Activated CD4-positive, alpha-beta T cell treated with anti-CD3 and anti-CD28 coated beads, Interleukin-2, amount 10 ng/mL, durations not matched to agents 7 days and 5 days (primary cell): ENCODE measurements at places on chromosomes 7 and 10.

DNA sequence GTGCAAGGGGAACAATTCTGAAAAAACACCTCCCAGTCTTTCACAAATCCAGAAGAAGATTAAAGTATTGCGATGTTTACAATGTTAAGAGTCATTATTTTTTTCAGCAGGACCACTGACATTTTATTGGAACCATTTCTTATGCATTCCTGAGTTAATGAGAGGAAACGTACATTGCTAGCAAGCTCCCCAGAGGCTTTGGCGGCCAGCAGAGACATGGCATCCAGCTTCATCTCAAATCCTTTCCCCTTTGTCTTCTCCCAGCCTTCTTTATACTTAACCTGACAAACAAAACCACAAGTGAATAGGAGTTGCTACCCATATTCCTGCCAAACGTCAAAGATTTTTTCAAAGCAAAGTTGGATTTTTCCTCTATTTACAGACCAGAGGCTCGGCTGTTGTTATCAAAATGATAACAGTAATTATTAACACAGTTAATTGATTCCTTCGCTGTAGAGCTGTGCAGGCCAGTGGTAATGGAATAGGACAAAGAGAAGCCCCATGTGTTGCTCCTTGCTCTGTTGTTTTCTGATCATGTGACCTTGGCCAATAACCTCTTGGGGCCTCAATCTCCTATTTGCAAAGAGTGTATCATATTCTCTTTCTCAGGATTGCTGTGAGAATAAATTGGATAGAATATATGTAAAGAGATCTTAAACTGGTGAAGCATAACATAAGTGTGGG lies 32.0 kb downstream of the NRAP start:
- no peak for DNase-seq

GRCh38 chr10:55740110-55740509 lies 620.9 kb downstream of the ZWINT start:
- DNase-seq, result no peak

DNA sequence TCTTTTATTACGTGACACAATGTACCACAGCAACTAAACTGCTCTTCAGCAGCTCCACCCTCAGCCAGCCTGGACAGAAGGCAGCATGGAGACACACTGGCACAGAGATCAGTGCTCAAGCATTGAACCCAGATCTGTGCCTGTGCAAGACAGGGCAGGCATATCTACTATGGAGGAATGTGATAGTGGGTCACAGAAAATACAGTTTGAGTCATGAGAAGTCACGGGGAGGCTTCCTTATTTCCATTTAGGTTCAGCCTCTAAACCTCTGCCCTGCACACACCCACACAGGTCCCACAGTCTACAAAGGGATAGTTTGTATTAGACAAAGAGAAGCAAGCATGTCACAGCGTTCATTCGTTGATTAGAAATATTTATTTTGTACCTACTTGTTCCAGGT lies 187.4 kb upstream of the AGR3 start:
- no peak for DNase-seq

DNA sequence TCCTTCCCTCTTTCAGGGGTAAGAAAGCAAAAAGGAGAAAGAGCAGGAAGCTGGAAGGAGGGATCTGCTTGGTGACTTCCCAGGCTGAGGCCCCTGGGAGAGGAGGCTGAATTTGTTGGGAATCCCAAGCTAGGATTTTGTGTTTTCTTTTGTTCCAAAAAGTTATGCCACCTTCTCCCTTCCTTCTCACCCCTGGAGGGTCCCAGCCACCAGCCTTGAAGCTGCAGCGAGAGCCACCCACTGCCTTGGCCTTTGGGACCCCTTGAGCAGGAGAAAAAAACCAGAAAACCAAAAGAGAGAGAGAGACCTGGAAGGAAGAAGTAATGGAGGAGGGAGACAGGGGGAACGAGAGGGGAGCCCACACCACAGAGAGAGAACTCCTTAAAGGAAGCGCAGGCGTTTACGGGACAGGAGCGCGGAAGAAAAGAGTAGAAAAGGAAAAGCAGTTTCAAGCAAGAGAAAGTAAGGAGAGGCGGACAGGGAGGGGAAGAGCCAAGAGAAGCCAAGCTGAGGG lies 7.2 kb downstream of the VAX1 start:
- no peak for DNase-seq

GRCh38 chr10:44056206-44056605 lies 328.7 kb downstream of the CXCL12 start:
- DNase-seq, result no peak

GRCh38 chr10:88193018-88193417 lies 329.6 kb downstream of the PTEN start:
- DNase-seq, result no peak

- no peak for DNase-seq
Observed at GRCh38 chr10:88800152-88801125, 2.1 kb upstream of the LIPM start.

DNA sequence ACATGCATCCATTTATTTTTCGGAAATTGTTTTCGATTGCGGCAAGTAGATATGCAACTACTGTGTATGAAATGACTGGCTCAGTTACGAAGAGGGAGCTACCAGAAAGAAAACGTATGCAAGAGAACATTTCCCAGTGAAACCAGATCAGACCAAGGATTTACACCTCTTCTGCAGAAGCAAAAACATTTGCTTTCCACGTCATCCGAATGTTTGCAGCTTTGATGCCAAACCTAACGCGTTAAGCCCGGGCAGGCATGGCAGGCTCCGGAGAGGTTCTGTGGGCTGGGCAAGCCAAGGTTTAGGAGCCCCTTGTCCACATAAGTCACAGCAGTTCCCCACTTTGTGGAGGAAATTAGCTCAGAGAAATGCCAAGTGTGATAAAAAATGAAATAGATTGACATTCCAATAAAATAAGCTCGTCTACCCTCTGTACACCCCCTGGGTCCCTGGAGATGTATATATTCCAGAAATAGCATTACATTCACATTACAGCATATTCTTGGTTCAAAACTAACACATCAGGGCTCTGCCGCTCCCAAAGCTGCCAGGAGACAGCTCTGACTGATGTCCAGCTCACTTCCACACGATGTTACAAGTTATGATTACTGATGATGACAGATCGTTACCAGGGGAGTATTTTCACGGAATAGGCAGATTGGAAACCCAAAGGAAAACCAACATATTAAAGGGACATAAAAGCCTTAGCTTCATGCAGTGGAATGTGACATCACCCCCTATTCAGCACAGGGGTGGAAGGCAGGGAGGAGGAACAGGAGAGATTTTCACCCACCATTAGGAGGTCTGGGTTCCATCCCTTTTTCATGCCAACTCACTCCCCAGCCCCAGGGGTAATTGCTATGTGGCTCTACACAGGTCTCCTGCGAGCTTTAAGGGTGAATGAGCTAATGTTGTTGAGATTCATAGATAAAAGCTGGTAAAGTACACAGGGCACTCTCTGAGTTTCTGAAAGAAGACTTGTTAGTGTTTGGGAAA lies 81.5 kb downstream of the LYZL1 start:
- no peak for DNase-seq

- DNase-seq, result no peak
Observed at GRCh38 chr7:46554688-46555422, 633.8 kb upstream of the IGFBP3 start.

- no peak for DNase-seq
Observed at GRCh38 chr7:27586825-27587224, 75.9 kb downstream of the HIBADH start.

DNA sequence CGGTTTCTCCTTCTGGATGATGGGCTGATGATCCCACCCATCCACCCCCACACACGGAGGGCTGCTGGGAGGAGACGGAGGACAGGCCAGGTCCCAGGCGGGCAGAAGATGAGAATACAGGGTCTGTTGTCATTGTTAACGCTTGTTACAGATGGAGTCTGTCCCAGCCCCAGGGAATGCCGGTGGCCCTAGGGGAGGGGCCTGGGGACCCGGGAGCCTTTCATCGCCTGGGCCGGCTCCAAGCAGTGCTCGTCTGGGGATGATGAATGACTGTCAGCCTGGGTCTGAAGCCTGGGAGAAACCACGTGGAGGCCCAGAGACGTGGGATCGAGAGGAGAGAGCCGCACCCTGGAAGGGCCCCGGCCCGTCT lies 69.2 kb downstream of the UNCX start:
- DNase-seq, result no peak

- DNase-seq, result no peak
Observed at GRCh38 chr10:48234787-48235186, 39.7 kb downstream of the FRMPD2 start.

DNA sequence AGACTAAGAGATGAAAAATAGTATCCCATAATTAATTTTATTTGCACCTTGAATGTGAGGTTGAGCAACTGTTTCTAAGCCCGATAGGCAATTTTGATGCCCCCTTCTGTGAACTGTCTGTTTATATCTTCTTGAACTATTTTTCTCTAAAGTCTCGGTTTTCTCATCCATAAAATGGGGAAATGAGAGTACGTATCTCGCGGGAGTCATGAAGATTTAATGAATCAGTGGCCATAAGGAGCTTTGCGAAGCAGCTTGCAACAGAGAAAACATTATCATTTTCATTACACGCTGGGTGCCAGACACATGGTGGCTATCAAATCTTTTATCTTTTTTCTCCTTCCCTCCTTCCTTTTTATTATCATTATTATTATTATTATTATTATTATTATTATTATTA lies 108.1 kb upstream of the CARD11 start:
- no peak for DNase-seq

GRCh38 chr7:18419456-18419855 lies 76.1 kb upstream of the HDAC9 start:
- no peak for DNase-seq

DNA sequence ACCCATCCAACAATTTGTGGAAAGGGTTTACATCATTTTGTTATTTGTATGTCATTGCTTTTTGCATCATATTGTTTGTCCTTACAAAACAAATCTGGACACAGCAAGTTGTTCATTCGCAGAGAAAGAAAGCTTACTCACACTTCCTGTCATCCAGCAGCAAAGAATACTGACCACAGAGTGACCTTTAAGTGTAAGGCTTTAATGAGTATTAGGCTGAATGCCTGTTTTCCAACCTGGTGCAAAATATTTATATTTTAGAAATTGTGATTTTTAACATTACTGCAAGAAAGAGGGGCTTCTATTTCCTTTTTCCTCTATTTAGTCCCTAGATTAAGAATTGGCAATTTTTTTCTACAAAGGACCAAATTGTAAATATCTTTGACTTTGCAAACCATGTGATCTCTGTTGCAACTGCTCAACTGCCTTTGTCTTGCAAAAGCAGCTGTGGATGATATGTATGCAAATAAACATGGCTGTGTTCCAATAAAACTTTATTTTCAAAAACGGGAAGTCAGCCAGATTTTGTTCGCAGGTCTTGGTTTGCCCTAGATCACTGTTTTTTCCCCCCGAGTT lies 27.8 kb upstream of the ITGB1 start:
- no peak for DNase-seq

GRCh38 chr10:46306516-46307184 lies 19.9 kb downstream of the ANTXRL start:
- DNase-seq, result no peak

GRCh38 chr10:12490963-12491362 lies 141.6 kb downstream of the CAMK1D start:
- no peak for DNase-seq

- no peak for DNase-seq
Observed at GRCh38 chr7:130273933-130274255, 7.2 kb downstream of the CPA2 start.

GRCh38 chr10:73839276-73839966 lies 28.0 kb upstream of the NDST2 start:
- DNase-seq, result no peak

DNA sequence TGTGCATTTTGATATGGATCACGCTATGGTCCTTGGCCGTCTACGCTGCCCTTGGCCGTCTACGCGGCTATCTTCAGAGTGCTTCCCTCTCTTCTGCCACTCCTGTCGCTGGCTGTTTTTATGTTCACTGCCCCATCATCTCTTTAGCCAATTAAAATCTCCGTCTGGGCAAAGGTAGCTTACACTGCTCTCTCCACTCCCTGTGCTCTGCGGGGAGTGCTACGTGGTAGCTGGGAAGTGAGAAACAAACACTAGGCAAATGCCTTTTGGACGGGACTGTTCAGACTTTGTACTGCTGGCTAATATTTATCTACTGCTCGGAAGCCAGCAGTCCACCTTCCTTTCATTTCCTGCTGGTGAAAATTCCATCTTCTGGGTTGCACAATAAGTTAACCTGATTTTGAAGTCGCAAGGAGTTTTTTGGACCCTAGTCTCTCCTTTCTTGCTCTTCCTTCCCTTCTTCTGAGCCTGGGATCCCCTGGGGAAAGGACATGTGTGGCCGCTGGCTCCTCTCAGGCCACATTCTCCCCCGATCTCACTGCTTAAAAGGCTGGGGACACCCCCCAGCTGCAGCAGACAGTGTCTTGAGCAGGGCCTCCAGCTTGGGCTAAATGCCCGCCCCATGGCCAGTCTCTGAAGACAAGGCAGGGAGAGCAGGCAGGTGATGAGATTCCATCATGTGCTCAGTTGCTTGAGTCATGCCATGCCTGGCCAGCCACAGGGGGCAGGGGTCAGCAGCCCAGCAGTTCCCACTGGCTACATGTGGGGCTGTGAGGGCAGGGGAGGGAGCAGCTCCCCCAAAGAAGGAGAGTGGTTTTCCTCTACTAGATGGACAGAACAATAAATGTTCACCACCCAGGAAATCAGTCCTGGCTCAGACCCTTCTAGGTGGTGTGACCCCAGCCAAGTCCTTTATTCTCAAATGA lies 25.5 kb upstream of the RBM33 start:
- DNase-seq, result no peak

DNA sequence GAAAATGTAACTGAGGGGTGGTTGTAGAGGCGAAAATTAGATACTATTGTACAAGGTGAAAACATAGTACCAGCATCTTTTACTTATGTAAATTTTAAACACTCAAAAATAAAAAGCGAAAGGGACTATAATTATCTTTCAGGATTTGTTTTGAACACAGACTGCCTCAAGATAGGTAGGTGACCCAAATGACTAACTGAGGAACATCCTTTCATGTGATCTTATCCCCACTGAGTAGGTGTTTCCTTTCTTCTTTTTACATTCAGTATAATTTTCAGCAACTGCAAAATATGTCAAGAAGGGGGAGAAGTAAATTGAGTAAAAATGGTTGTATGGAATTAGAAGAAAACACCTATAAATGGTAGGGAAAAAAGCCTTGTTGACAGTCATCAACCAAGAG lies 236.7 kb downstream of the PHF14 start:
- no peak for DNase-seq

GRCh38 chr10:75941223-75941801 lies 509.9 kb downstream of the LRMDA start:
- no peak for DNase-seq

- peak; percentile 18 for DNase-seq
Observed at GRCh38 chr7:45000093-45001032, at the start of gene CCM2. Gene CCM2, plus strand, starts transcription at chr7:45000201. Its CDS starts 133 bp downstream, at chr7:45000334.

GRCh38 chr7:128030654-128031611 lies at the start of gene LRRC4:
Gene LRRC4, minus strand, starts transcription at chr7:128031437. Its CDS starts 797 bp downstream, at chr7:128030640.
- DNase-seq, result peak; percentile 34

DNA sequence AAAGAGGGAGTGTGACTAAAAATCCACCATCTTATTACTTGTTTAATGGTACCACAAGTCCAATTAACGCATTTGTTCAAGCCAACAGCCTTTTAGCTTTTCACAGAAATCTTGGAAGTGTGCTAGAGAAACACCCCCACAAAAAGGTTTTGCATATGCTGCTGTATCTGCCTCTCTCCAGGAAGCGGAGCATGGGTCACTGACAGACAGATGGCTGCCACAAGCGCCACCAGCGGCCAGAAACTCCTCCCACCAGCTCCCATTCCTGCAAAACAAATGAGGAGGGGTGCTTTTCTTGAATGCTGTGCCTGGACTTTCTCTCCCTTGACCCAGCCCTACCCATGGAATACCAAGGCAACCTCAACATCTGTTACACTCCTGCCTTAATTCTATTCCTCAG lies 176.3 kb upstream of the LRGUK start:
- DNase-seq, result no peak

GRCh38 chr7:121442845-121443244 lies 46.7 kb upstream of the FAM3C start:
- no peak for DNase-seq

- DNase-seq, result no peak
Observed at GRCh38 chr10:111127081-111127848, 50.4 kb downstream of the ADRA2A start.
